NCI-H446 (cell line): ENCODE measurements at places on chromosomes 4 and X.
A peak's percentile ranks its signal among the peaks of the same experiment; 100 is the strongest.

GRCh38 chrX:18010253-18010652 lies 149.2 kb upstream of the RAI2 start:
- no peak for DNase-seq

DNA sequence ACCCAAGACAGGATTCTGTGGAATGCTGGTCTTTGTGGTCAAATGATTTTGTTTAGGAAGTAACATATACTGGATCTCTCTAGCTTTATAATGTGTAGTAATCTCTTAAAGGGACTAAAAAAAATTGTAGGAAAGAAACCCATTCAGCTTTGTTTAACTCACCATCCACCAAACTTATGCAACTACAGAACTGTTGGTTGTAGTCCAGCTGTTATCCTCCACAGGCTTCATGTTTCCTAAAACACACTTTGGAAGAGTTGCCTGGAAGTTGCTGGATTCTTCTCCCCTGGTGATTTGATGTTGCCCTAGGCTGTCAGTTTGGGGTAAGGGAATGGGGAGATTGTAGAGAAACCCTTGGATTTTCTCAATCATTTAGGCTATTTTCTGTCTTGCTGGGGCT lies 89.3 kb downstream of the RLIM start:
- no peak for DNase-seq

- no peak for DNase-seq
Measured at GRCh38 chr4:87356832-87357526, 34.0 kb downstream of the HSD17B11 start.

DNA sequence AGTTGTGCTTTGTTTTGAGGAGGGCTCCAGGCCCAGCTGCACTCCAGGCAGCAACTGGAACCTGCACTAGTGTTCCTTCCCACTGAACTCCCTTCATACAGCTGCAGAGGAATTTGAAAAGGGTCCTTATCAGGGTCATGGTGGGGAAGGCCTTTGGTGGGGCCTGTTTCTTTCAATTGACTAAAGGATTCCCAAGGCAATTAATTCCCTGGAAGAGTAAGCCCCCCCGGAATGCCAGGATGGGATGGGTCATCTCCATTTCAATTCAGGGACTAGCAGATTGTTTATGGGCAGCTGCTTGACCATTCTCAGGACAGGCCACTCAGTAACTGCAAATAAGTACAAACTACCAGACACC lies 45.3 kb downstream of the TSC22D3 start:
- no peak for DNase-seq

GRCh38 chrX:132409780-132410556 lies 78.9 kb downstream of the MBNL3 start:
- DNase-seq: no peak

DNA sequence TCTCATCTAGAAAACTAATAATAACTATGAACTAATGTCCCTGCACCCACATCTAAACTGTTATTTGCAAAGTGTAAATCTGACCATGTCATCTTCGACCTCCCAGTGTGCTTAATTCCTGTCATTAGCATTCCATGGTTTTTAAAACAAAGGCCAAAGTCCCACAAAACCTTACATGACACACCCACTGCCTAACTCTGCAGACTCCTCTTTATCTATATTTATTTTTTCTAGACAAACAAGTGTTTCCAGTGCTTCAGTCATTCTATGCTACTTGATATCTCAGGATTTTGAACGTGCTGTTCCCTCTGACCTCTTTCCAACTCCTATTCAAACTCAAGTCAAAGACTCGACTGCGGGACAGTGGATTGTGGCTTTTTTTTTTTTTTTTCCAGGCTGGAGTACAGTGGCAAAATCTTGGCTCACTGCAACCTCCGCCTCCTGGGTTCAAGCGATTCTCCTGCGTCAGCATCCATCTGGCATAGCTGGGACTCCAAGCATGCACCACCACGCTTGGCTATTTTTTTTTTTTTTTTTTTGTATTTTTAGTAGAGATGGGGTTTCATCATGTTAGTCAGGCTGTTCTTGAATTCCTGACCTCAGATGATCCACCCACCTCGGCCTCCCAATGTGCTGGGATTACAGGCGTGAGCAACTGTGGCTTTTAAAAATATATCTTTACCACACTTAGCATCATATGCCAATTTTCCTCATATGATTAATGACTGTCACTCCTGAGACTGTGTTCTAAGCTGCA lies 1511.0 kb downstream of the ARAP2 start:
- DNase-seq: peak; percentile 84

GRCh38 chr4:96295143-96295741 lies 455.3 kb downstream of the PDHA2 start:
- DNase-seq: no peak

DNA sequence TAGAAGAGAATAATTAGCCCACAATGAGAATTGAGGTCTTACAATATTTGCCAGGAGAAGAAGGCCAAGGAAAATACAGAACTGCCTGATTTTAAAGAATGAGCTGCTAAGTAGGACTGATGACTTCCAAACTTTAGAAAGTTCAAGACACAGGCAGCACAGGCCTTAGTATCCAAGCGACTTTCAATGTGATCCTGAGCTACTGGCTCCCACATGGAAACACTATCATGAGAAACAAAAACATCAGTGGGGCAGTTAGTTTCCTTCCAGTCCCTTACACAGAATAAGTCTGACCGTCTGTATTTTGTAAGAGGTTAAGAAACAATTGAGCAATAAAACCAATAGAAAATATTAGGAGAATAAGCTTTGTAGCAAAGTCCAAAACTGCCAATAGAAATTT lies 251.4 kb downstream of the COL25A1 start:
- no peak for DNase-seq

DNA sequence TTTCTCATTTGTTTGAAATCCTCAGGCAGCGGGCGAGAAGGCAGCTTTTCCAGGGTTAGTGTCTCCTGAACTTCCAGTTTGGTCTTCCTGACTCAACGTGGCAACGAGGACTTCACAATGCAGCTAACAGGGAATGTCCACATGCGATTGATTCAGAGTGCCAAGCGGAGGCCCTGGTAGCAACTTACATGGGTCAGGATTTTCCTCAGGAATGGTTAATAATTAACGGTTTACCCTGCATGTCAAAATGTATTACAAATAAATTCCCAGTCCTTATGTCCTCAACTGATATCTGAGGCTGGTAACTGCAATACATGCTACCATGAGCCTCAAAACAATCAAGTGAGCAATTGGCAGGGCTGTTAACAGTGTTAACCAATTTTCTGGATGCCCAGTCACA lies 67.2 kb downstream of the MAP3K15 start:
- no peak for DNase-seq

- no peak for DNase-seq
Measured at GRCh38 chrX:65513610-65514009, 21.0 kb downstream of the LAS1L start.

GRCh38 chr4:120881351-120881750 lies 41.2 kb downstream of the PRDM5 start:
- no peak for DNase-seq

- no peak for DNase-seq
Measured at GRCh38 chrX:112008724-112009123, 73.9 kb downstream of the TRPC5 start.

DNA sequence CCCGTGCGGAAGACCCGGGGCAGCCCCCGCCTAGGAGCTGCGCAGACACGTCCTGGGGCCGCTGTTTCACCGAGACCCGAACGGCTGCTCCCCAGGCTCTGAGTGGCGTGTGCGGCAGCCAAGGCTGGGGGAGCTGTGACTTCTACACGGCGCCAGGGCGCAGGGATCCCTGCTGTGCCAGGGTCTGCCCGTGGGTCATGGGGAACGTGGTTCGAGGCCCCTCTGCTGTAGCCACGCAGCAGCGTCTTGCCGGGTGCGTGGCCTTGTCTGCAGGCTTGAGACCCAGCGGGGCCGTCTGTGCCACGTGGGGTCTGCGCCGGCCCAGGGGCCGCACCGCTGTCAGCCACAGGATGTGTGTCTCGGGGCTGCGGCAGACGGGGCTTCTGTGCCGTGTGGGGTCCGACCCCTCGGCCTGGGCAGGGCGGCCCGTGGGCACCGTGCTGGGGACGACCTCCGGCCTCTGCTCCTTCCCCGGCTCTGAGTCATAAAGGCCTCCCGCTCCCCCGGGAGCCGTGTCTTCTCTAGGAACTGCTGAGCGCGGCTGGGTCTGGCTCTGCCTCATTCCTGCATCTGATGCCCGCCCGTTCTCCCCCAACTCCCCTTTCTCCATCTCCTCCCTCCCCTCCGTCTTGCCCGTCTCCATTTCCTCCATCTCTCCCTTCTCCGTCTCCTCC lies 12.7 kb upstream of the GTPBP6 start:
- no peak for DNase-seq

DNA sequence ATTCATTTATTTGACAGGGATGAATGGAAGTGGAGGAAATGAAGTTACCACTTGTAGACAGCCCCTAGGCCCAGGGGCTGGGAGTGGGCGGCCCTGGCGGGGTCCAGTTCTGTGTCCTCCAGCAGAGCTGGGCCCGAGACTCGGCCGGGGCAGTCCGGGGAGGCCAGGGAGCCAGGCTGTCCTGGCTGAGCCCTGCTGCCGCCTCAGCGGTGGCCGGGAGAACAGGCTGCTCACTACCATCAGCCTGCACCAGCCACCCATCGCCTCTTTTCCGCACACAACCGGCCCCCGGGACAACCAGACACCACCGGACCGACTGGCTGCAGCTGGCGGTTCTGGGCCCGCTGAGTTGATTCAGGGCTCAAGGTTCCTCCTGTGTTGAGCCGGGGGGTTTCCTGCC lies 25.6 kb downstream of the CLDN34 start:
- DNase-seq: no peak
